ENCODE measurements at places on chromosomes 4 and X.

DNA sequence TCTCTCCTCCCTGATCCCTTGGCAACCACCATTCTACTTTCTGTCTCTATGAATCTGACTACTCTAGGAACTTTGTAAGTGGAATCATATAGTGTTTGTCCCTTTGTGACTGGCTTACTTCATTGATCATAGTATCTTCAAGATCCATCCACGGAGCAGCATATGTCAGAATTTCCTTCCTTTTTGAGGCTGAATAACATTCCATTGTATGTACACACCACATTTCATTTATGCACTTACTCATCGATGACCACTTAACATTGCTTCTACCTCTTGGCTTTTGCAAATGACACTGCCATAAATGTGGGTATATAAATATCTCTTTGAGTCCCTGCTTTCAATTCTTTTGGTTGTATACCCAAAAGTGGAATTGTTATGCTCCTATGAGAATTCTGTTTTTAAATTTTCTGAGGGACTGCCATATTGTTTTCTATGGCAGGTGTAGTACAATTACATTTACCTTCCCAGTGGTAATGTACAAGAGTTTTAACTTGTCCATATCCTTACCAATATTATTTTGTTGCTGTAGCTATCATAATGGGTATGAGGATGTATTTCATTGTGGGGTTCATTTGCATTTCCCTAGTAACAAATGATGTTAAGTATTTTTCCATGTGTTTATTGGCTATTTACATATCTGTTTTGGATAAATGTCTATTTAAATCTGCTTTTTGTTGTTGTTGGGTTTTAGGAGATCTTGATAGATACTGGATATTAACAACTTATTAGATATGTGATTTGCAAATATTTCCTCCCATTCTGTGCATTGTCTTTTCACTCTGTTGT lies 466.1 kb downstream of the C4orf33 start:
- no peak for DNase-seq

- peak; percentile 60 for DNase-seq
Measured at GRCh38 chr4:3871181-3871852, 105.1 kb downstream of the ADRA2C start.

DNA sequence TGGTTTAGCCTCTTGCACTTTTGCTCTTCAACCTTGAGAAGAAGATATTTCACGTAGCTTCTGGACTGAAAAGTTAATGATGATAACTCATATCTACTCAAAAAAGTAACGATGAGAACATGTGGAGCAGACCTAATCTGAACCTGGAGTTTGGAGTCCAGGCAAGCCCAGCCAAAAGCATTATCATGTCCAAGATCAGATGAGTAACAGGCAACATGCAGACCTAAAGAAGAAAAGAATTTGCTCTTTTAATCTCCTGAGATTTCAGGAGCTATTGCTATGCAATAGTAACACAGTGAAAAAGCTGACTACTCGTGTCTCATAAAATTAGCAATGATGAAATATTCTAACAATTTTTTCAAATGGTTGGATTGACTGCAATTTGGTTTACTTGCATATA lies 21.8 kb upstream of the PPA2 start:
- DNase-seq: no peak

DNA sequence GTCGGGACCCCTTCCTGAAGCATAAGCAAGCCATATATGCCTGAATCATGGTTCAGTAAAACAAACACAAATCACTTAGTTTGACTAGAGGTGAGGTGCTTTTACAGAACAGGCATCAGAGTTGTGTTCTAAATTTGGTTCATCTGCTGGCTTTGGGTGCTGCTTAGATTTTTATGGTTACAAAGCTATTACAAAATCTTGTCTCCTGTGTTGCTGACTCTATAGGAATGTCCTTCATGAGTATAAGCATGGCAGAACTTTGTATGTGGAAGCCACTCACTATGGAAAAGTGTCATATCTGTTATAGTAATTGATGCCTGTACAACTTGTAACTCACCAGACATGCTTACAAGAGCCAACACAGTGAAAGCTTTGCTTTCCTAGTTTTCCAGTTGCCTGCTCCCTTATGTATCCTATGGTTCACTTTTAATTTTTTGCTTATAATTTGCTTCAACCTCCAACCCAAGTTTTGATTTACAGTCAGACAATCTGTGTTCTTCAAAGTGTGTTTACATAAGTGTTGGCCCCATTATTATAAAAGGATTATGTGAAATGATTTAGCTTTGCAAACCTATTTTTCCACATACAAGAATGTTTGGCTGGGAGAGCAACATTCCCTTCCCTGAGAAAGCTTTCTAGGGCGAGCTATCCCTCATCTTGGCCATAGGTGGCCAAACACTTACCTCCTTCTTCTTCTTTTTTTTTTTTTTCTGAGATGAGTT lies 30.0 kb upstream of the CYP2U1 start:
- DNase-seq: no peak

DNA sequence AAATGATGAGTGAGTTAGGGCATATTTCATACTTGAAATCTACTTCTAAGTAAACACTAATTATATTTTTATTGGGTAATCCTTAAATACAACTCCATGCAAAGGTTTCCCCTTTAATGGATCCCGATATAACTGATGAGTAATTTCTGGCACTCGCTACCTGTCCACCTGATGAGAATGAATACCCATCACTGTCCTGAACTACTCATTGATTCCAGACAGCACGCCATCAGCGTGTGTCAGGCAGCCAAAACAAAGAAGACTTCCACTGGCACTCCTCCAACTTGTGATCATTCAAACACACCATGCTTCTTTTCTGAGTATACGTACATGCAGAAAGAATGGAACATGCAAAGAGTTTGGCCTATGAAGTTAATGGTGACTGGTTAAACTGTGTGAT lies 69.4 kb downstream of the HCCS start:
- DNase-seq: no peak

GRCh38 chr4:139453041-139453370 lies 915 bp upstream of the RAB33B start:
- DNase-seq: no peak

- no peak for DNase-seq
Measured at GRCh38 chr4:25723409-25723808, 67.8 kb downstream of the SLC34A2 start.
